ENCODE measurements at places on chromosomes 3 and 15.

- DNase-seq, result no peak
Measured at GRCh38 chr15:65818927-65819562, 27.0 kb upstream of the DENND4A start.

DNA sequence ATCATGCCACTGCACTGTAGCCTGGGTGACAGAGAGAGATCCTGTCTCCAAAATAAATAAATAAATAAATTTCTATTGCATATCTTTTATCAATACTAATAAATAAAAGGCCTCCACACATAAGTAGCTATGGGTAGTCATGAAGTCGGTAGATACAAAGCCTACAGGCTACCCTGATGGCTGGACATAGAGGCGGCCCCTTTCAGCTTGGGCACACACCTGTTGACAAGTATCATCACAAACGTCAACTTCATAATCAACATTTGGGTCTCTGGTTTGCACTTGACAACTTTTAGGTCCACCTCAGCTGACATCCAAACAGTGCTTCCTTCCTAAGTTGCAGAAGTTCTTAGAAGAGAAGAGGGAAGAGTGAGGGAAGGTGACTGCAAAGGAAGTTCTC, 53.4 kb downstream of the ITGA11 start:
- no peak for DNase-seq

DNA sequence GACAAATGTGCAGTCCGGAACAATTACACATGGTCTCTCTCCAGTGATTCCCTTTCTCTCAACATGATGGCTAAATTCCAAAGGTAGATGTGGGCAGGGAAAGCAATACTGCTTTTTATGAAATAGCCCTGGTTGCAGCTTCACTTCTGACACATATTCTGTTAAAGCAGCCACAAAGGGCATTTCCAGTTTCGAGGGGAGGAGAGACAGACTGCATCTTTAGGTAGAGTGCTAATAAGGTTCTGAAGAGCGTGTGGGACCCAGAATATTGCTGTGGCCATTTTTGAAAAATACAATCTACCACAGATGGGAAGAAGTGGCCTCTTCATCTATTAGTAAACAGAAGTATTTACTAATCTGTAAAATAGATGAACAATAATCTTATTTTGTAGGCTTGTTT, 139.3 kb upstream of the PEX5L start:
- no peak for DNase-seq

- no peak for DNase-seq
Measured at GRCh38 chr15:76795217-76795616, 109.9 kb downstream of the SCAPER start.

DNA sequence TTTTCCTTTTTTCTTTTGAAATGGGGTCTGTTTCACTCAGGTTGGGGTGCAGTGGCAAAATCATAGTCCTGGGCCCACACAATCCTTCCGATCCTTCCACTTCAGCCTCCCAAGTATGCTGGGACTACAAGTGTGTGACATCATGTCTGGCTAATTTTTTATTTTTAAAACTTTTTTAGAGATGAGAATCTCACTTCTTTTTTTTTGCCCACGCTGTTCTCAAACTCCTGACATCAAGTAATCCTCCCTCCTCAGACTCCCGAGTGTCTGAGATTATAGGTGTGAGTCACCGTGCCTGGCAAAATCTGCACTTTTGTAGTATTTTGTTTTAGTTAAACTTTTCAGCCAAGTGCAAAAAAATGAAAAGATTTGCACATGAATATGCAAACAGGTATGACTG, 171.0 kb downstream of the FNDC3B start:
- no peak for DNase-seq

DNA sequence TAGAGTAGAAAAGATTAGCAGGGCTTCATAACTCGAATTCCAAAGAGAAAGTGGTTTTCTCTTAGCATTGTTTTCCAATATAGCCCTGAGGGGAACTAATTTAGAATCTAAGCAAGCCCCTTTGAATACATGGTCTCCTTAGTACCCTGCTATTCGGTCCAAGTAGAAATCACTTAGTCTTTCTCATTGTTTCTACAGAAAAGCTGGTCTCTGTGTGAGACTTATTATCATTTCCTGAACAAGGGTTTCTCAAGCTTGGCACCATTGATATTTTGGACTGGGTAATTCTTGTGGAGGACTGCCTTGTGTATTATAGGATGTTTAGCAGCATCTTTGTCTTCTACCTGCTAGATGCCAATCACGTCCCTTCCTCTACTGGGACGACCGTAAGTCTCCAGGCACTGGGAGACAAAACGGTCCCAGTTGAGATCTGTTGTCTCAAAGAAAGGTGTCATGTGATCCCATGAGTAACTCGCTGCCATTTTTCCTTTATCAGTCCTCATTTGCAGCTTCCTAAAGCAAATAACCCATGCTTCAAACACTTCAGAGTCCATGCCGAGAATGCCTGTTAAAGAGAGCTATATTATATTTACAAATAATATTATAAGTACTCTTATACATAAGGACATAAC, 230.7 kb upstream of the SLCO3A1 start:
- DNase-seq, result no peak

DNA sequence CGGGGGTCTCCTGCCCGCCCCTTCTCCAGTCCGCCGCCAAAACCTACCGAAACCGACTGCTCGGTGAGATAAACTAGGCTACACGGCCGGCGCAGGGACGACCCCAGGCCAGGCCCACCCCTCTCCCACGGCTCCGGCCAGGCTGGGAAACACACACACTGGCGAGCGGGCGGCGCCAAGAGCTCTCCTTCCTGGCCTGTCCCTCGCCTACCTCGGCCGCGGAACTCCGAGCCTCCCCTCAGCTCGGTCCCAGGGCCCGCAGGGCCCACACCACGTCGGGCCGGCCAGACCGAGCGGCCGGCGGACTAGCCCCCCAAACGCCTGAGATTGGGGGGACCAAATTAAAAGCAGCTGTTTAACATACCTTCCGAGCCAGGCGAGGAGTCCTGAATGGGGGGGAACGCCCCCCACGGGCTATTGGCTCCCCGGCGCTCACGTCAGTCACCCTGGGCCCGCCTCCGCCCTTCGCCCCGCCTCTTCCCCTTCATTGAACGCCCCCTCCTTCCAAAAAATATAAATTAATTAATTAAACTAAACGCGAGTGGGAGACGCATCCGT, 4.0 kb upstream of the SIN3A start:
- DNase-seq, result peak; percentile 87

DNA sequence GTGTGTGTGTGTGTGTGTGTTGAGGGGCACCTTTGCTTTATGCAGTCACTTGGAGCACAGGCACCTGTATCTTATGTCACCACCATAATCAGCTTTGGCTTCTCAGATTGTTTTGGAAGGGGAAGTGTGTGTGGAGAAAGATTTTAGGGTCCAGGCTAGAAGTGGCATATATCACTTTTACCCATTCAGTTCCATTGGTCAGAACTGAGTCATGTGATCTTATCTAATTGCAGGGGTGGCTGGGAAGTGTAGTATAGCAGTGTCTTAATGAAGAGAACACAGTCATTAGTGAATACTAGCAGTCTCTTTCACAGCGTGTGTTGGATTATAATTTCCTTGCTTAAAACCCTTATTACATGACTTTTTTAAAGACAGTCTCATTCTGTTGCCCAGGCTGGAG, 20.6 kb downstream of the NCK1 start:
- no peak for DNase-seq

- DNase-seq, result no peak
Measured at GRCh38 chr3:67531181-67532101, 123.0 kb downstream of the SUCLG2 start.

GRCh38 chr3:23805633-23806533, at the start of gene UBE2E1:
UBE2E1 (plus strand) TSS chr3:23805955; CDS start chr3:23807270, 1,315 bp downstream.
- DNase-seq, result peak; percentile 63

DNA sequence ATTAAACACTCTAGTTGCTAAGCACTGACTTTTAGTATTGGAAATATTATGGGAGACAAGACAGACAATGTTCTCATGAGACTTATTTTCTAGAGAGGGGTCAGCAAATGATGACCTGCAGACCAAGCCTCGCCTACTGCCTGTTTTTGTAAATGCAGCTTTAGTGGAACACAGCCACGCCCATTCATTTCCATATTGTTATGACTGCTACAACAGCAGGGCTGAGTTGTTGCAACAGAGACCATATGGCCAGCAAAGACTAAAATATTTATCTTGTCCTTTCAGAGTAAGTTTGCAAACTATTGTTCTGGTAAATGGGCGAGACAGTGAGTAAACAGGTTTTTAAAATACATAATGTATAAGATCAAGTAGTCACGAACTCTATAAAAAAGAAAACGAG, 570.2 kb downstream of the NTRK3 start:
- no peak for DNase-seq

DNA sequence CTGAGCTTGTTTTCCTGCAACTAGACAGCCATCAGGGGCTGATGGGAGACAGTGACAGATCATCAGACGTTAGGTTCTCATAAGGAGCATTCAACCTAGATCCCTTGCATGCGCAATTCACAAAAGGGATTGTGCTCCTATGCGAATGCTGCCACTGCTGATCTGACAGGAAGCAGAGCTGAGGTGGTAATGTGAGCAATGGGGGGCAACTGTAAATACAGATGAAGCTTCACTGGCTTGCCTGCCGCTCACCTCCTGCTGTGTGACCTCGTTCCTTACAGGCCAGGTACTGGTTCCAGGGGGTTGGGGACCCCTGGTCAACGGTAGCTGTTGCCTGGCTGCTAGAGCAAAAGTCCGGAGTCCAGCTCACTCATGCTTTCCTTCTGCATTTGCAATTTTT, 26.4 kb upstream of the KCNAB1 start:
- no peak for DNase-seq

DNA sequence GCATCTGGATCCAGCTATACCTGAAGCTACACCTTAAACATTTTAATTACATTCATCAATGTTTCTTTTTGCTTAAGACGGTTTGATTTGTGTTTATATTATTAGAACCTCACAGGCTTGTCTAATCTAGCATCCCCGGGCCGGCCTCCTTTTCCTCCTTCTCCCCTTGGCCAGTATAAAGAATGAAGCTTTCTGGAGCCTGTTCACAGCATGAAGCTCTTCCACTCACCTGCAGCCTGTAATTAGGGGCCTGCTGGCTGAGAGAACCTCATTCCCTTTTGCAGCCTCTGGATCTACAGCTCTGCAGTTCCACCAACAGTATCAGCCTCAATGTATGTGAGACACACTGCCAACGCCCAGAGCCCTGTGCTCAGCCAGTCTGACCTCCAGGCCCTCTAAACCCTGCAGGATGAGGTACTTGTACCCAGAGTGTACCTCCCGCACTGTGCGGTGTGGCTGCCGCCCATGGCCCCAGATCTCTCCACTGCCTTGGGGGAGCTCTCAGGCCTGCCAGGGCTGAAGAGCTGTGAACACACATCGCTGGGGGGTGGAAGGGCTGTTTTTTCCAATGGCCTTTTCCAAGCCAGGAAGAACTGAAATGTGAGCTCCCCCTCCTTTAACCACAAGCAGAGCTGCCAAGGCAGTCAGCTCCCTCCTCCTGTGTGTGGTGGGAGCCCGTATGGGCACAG, 114.7 kb upstream of the ALDH1A3 start:
- no peak for DNase-seq

DNA sequence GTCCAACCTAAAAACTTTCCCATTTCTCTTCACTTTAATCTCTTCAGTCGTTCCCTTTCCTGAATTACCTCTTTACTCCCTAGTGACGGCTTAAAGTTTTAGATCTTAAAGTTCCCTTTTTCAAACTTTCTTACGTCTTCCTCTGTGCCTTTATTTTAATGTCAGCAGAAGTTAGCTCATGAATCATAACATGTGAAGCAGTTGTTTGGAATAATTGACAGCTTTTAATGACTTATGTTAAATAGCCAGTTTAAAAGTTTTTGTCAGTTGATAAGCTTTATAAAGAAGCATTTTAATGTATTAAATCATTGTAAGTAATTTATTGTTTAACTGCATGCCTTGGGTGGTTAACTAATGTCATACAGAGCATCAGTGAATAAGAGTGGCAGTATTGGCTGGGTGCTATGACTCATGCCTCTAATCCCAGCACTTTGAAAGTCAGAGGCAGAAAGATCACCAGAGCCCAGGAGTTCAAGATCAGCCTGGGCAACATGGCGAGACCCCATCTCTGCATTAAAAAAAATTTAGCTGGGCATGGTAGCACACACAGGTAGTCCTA, 33.9 kb downstream of the PIK3CA start:
- no peak for DNase-seq

Measured in T-helper 1 cell (primary cell).